ENCODE measurements at places on chromosomes 3 and 15.

GRCh38 chr3:61715886-61716527, 154.6 kb downstream of the PTPRG start:
- DNase-seq: no peak

- DNase-seq: no peak
Measured at GRCh38 chr3:52405601-52406110, 39.2 kb downstream of the SEMA3G start.

- no peak for DNase-seq
Measured at GRCh38 chr15:47570881-47571640, 146.2 kb upstream of the SEMA6D start.

- DNase-seq: no peak
Measured at GRCh38 chr3:134253475-134254226, 3.0 kb upstream of the RYK start.

GRCh38 chr15:41999290-42000285, 21.3 kb downstream of the PLA2G4E start:
- DNase-seq: no peak
